Foreskin keratinocyte (primary cell): ENCODE measurements at places on chromosomes 6 and 20.
A peak's percentile ranks its signal among the peaks of the same experiment; 100 is the strongest.

DNA sequence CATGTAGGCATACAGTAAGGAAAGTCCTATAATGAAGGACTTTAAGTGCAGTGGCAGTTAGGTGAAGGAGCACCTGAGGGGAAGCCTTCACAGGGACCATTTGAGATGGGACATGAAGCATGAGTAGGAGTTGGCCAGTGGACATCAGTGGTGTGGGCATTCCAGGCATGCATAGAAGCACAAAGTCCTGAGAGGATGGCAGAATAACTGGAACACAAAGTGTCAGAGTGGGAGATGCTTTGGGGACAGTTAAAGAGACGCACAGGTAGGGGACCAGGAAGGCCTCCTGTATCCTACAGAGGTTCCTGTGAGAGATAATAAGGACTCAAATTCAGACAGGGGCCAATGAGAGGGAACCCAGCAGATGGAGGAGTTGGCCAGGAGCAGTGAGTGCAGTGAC lies 26.4 kb upstream of the EFHC1 start:
- DNase-seq = no peak

DNA sequence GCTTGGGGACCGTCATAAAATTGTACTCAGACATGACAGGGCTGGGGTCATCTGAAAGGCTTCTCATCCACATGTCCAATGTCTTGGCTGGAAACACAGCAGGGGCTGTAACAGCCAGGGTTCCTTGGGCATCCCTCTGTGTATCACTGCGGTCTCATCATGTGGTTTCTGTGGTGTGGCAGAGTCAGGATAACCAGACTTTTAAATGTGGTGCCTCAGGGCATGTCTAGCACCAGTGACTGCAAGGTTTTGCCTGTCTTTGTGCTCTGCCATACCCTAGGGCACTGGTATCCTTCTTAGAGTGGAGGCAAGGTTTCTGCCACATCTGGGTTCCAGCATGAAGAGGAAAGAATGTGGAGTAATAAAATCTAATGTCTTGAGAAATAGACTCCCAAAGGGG lies 124.2 kb downstream of the PLEKHG1 start:
- peak; percentile 75 for DNase-seq

DNA sequence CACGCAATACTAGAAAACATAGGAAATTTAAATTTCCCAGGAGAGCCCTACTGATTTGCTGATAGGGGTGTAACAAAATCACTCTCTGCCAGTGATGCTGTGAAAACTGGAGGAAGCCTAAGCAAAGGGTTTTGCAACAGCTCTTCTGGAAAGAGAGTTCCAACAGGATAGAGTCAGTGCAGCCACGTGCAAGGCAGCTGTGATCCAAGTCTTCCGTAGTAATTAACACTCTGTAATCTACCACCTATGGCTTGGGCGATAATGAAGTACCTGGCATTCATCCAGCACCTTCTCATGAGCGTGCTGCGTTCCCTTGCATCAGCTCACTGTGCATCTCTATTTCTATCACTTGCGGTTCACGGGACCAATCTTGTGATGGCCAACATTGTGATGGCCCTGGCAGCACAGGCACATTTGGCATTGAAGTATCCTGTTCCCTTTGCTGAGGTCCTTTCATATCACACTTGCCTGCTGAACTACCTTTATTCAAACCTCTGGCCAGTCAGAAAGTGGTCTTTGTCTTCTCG lies 48.2 kb downstream of the IRF4 start:
- no peak for DNase-seq

DNA sequence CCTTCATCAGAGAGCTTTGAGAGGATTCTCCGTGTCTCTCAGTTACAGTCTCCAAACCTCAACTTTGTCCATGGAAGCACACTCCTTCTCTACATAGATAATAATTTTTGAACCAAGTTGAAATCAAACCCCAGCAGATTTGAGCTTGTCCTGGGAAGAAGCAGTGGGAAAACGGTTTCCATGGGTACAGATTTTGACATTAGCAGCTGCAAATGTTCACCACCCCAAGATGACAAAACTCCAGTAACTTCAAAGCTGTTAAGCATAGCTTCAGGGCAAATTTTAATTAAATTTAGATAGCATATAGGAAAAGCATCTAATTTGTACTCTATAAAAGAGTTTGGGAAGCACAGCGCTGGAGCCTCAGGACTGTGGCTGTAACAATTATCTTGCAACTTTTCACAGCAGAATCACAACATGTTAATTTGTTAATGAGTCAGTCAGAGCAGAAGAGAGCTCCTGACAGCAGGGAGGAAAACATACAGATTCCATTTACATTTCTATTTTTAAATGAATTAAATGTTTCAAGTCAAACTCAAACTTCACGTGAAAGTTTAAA lies 240.7 kb downstream of the BMP7 start:
- no peak for DNase-seq

- no peak for DNase-seq
Measured at GRCh38 chr6:148771896-148772554, 25.2 kb downstream of the UST start.

GRCh38 chr6:143205585-143205984 lies 144.9 kb downstream of the AIG1 start:
- DNase-seq = no peak

GRCh38 chr6:109580519-109580918 lies 97.5 kb upstream of the ZBTB24 start:
- no peak for DNase-seq

GRCh38 chr6:8383584-8383983 lies 51.8 kb downstream of the SLC35B3 start:
- DNase-seq = no peak

DNA sequence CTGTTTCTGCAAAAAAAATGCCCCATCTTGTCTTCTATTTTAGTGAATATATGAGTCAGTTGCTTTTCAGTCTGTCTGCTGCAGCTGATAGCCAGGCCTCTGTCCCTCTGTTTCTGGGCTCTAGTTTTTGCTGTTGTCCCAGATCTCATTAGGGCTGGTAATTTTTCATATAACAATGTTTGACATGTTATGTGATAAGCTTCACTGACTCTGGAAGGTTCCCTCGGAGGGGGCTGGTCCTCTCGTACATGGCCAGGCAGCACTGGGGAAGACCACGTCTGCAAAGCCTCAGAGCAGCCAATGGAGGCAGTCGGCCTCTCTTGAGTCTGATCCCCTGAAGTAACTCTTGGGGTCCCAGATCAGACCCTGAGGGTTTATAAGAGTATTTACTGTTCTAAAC lies 223.8 kb downstream of the THBS2 start:
- no peak for DNase-seq

- peak; percentile 18 for DNase-seq
Measured at GRCh38 chr6:33118525-33119123, 42.8 kb downstream of the HLA-DPB1 start.
